A549 treated with Mapracorat at 1 μM for 4 hours (cell line): ENCODE measurements at places on chromosomes 16 and 17. TPM values are rescaled to one million over a fixed set of nuclear protein-coding genes. Genes with fewer than 3 reads are reported as not detected.

The KRT17 gene
- 0.66 to 1.0 TPM (median 0.83 TPM) in 5 replicates for total RNA-seq

The SCGB1C2 gene
- total RNA-seq = not detected in 5 replicates

The NPIPB4 gene
- total RNA-seq = 21.4 to 30.4 TPM (median 26.9 TPM) in 5 replicates

The MYCBPAP gene
- 0.32 to 1.2 TPM (median 0.84 TPM) in 5 replicates for total RNA-seq

The ZDHHC1 gene
- total RNA-seq = 4.8 to 8.1 TPM (median 7.1 TPM) in 5 replicates
